ENCODE measurements at places on chromosomes 11 and 22.

DNA sequence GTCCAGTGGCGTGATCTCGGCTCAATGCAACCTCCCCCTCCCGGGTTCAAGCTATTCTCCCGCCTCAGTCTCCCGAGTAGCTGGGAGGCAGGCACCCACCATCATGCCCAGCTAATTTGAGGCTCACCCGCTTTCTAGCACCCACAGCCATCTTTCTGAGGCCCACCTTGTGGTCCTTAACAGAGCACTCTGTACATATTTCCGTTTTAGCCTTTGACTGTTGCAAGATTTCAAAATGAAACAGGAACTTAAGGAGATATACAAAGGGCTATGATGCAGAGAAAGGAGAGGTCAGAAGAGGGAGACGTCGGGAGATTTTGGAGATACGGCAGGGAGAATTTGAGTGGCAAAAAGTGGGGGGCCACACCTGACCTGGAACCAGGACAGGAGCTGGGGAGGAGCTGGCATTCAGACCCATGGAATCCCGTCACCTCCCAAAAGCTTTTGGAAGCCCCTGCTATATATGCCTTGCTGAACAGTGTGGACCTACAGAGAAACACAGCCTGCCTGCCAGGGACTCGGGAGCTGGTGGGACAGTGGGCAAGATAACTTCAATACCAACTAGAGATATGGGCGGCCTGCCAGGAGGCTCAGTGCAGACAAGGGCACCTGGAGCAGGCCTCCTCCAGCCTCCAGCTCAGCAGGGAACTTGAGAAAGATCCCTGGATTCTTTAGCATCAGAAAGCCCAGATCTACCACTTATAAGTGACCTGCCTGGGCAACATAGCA is 8.0 kb upstream of the CLCF1 start:
- DNase-seq = no peak

DNA sequence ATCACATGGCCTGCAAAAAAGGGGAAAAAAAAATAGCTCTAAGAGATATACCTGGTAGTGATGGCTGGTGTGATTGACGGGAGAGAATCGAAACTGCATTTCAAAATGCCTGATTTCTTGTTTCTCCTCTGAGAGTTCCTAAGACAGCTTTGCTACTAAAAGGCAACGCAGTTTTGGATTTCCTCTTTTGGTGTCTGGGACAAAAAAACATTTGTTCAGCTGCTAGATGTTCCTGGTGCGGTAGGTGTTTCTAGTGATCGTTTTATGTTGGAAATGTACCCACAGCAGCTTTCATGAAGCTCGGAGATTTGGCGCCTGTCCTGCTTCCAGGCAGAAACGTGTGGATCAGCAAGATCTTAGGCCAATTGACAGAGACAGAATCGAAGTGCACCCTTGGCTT is 18.1 kb downstream of the P2RX3 start:
- no peak for DNase-seq

DNA sequence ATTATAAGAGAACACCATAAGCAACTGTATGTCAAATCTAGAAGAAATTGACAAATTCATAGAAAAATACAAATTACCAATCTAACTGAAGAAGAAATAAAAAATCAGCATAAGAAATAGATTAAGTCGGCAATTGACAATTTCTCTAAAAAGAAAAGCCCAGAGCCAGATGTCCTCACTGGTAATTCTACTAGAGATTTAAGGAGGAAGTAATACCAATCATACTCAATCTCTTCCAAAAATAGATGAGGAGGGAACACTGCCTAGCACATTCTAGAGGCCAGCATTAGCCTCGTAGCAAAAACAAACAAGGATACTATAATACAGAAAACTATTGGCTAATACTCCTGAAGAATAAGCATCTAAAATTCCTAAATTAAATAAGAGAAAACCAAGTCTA is 40.4 kb upstream of the IGLL5 start:
- DNase-seq = no peak

DNA sequence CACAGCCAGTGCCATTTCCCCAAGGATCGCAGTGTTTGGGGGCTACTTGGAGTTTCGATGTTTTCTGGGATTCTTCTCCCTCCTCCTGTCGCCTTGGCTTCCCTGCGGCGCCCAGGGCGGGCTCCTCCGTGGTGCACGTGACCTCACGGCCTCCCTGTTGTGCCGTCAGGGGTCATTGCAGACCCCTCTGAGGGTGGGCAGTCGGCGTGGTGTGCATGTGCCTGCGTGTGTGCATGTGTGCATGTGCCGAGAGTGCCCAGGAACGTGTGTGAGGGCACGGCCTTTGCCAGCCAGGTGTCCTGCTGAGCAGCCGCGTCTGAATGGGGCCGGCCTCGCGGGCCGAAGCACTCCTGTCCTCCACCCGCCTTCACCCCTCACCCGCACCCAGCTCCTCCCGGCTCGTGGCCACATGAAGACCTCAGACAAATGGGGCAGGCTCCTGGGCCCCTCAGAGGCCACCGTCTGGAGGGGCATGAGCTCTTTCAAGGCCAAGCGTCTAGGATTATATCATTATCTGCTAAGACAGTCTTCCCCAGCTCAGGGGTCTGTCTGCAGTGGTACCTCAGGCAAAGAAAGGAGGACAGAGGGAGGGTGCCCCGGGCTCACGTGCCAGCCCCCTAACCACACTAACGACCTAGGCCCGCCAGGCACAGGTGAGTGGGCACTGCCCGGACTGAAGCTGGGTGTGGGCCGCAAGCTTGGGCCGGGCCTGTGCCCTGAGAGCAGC is 9.4 kb upstream of the MRPL23 start:
- no peak for DNase-seq

DNA sequence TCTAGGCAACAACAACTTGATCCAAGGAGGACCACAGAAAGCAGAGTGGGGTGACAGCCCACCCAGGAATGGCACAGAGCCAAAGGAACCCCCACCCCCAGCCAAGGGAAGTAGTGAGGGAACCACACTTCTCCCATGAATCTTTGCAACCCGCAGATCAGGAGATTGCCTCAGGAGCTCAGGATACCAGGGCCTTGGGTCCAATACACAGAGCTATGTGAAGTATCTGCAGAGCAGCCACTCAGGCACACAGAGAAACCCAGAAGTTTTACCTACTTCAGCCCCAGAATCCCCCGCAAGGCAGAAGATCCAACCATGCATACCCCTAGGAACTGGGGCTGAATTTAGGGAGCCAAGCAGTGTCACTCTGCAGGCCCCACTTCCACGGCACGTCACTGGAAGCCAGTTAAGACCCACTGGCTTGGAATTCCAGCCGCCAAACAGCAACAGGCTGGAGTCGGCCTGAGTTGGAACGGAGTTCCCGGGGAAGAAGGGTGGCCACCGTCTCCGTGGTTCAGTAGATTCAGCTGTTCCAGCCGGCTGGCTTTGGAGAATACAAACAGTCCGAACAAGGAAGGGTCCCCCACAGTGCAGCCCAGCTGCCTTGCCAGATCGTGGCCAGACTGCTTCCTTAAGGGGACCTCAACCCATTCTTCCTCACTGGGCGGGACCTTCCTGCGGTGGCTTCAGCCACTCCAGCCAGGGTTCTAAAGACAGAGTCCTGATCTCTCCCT is 174.1 kb downstream of the TTC28 start:
- DNase-seq = no peak

- DNase-seq = no peak
Observed at GRCh38 chr11:3028813-3029212, 28.4 kb downstream of the CARS1 start.

- no peak for DNase-seq
Observed at GRCh38 chr11:43686207-43686606, 5.7 kb downstream of the HSD17B12 start.

GRCh38 chr11:114307524-114308203 is 11.5 kb downstream of the NNMT start:
- no peak for DNase-seq

- DNase-seq = no peak
Observed at GRCh38 chr11:115616971-115617370, 112.8 kb upstream of the CADM1 start.

DNA sequence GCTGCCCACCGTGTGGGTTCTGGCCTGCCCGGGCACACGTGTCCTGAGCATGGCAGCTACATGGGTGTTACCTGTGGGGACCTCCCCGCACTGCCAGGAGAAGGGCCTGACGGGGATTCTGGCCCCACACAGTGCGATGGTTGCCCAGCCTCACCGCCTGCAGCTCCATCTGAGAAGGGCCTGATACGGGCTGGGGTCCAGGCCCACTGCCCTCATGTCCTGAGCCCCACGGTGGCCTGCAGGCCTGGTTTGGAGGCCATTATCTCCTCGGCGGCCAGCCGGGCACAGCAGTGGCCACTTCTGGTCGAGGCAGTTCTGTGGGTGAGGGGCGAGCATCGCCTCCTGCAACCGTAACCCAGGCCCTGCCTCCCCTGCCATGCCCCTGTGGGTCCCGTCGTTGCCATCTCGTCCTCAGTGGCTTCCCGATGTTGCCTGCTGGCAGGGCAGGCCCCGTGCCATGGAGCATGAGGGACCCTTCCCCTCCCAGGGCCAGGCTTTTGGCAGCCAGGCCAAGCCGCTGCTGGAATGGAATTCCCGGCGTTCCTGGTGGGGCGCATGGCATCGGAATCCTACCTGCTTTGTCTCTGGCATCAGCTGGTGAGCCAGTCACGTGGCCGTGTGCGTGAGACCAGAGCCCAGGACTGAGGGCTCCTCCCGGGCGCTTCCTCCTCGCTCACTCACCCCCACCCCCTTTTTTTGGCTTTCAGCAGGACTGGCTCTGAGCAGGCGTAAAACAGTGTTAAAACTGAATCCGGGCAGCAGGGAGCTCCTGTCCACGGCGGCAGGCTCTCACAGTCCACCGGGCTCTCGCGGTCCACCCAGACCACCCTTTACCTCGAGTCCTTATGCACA is 71.9 kb upstream of the PPARA start:
- DNase-seq = no peak

DNA sequence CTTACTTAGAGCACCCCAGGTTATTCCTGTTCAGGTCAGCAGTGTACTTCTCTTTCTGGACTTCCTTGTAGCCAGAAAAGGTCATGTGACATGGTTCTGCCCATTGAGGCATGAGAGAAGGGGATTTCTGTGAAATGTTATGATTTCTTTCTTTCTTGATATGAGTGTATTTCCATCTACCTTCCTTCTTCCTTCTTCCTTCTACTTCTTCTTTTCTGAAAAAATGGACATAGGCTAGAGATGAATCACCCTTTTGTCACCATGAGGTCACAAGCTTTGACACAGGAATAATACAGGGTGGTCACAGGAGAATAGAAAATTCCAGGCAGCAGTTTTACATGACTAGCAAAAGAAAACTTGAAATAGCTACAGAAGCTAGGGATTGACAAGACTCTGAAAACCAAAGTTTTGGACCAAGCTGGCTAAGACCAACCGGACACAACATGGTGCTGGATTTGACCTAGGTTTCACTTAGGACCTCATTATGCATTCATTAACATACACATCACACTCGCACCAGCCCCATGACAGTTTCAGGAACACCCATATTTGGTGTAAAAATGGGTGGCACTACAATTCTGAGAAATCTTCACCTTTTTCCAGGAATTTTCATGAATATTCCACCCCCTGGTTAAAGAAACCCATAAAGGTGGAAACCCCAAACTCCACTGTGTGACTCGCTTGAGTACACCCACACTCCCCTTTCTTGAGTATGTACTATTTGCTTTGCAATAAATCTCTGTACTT is 21.2 kb upstream of the MAP6 start:
- DNase-seq = no peak

GRCh38 chr11:44973632-44974401 is 23.1 kb upstream of the TP53I11 start:
- DNase-seq = no peak

DNA sequence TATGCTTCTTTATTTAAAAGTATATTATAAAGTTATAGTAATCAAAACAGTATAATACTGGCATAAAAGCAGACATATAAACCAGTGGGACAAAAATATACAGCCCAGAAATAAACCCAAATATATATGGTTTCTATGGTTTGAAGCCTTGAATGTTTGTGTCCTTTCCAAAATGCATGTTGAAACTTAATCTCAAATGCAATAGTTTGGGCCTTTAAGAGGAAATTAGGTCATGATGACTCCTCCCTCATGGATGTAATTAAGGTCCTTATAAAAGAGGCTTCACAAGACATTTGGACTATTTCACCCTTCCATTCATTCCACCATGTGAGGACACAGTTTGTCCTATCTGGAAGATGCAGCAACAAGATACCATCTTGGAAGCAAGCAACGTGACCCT is at the start of gene MS4A6E:
Gene MS4A6E, plus strand, starts transcription at position 301 of the 400 bp plus-strand sequence. CDS start 7,641 bp downstream, outside the sequence.
- no peak for DNase-seq

- DNase-seq = no peak
Observed at GRCh38 chr11:69746752-69747742, 28.1 kb downstream of the FGF4 start.

- DNase-seq = peak; percentile 29
Observed at GRCh38 chr11:986270-986951, 50.1 kb downstream of the MUC6 start.

GRCh38 chr11:134346101-134346975 is 14.6 kb downstream of the GLB1L2 start:
- DNase-seq = no peak

- no peak for DNase-seq
Observed at GRCh38 chr11:88655196-88655595, 317.7 kb upstream of the CTSC start.

DNA sequence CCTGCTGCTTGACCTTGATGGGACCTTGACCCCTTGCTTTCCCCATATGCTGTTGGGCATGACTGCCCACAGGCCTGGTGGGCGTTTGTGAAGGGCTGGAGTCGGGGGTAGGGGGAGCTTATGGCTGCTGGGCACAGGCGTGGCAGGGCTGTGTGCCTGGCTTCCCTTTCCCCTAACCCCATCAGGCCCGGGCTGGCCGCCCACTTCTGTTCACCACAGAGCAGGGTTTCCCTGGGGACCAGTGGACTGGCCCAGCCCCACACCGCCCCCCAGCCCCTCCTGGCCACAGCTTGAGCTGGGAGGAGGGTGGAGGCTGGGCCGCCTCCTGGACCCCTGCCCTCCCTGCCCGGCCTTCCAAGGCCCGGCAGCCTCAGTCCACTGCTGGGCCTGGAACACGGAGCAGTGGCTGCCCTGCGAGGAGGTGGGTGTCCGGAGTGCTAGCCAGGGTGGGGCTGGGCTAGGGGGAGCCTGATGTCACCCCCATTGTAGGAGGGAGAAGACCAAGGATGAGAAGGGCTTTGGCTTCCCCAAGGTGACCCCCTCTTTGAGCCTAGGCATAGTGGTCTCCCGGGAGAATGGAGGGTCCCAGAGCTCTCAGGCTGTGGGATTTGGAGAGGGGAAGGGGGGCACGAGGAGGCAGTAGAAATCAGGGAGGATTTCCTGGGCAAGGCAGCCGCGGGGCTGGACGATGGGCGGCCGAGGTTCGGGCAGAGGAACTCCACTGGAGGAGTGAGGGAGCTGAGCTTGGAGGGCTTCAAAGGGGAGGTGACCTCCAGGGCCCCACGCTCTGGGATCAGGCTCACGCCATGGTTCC is at the start of gene AIFM3:
Gene AIFM3, plus strand, starts transcription at position 373 of the 814 bp plus-strand sequence. CDS start 690 bp downstream, outside the sequence.
- no peak for DNase-seq

GRCh38 chr11:122007601-122008071 is 108.4 kb downstream of the BLID start:
- no peak for DNase-seq

All from NCI-H510A treated with DMSO at 0.1 percent for 48 hours (cell line).